ENCODE measurements at places on chromosomes 11 and 22. TPM values are rescaled to one million over a fixed set of nuclear protein-coding genes. Genes with fewer than 3 reads are reported as not detected.

DNA sequence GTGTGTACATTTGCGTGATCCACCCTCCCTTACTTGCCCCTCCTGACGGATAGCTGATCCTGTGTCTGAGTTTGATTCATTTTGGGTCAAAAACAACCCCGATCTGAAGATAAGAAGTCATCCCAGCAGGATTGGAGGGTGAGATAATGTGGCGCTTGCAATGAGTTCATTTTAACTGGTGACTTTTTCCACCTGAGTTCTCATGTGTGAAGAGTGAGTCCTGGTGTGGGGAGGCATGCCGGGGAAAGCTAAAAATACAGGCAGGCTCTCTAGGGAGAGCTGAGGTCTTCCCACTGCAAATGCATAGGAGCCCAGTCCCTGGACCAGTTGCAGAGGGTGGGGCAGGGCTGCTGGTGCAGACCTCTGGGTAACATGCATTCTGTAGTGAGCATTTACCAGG lies 35.7 kb upstream of the ELF5 start:
- DNase-seq = no peak

DNA sequence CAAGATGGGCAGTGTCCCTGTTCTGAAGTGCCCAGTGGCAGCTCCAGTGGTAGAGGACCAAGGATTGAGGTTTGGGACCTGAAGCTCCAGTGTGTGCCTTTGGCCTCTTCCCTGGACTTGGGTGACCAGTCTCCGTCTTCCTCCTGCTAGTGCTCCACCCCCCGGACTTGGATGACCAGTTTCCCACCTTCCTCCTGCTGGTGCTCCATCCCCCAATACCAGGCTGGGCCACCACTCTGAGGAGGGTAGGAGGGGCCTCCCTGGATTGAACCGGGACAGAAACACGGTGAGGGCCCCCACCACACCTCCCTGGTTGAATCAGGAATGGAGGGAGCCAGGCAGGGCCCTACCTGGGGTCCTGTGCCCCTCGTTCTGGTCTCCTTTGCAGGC lies 10.9 kb upstream of the NEAT1 start:
- DNase-seq = no peak

DNA sequence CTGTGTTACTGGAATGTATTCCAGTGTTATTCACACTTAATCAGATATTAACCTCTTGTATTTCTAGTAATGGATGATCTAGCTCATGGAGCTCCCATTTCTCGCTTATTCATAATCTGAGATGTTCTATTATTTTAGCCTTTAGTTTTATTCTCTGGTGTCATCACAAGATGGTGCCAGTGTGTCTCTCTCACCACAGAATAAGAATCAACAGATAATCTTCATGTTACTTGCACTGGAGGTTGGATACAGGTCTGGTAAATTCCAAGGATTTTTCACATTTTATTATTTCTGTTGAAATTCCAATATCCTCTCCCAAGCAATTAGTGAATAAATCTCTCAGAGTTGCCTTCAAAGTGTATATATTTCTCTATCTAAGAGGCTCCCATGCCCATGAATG lies 74.6 kb downstream of the CASP12 start:
- DNase-seq = no peak

GRCh38 chr11:46295312-46296058 lies 18.0 kb downstream of the CREB3L1 start:
- DNase-seq = no peak

- DNase-seq = no peak
These were observed 1293.9 kb downstream of the JRKL start for GRCh38 chr11:97683733-97684132.

DNA sequence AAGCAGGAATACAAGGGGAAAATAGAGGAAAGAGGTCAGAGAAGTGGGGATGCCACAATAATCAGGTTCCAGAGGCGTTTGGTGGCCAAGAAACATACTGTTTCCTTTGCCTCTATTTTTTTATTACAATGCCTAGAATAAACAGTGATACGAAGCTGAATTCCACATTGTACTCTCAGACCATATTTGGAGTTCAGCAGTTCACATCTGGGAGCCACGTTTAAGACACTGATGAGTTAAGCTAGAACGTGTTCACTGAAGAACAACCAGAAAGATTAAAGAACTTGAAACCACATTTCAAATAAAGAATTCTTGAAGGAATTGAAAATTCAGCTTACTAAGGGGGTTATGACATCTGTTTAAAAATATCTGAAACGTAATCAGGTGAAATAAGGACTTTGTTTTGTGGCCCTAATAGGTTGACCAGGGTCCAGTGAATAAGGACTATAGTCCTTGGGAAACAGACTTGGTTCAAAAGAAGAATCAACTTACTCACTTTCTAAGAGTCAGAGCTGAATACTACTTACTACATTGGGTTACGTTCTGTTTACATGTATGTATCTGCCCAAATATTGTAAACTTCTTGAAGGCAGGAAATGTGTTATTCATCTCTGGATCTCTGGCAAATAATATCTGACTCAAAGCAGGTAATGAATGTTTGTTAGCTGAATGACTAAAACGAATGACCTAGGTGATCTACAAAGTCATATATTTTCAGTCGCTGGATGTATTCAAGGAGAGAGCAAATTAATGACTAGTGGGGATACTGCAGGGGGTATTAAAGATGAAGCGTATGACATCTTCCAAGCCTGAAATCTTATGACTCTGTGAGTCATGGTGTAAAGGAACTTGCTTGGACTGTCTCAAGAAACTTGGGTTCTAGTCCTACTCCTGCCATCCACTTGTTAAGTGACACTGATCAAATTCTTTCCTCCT lies 247.0 kb upstream of the NARS2 start:
- no peak for DNase-seq

DNA sequence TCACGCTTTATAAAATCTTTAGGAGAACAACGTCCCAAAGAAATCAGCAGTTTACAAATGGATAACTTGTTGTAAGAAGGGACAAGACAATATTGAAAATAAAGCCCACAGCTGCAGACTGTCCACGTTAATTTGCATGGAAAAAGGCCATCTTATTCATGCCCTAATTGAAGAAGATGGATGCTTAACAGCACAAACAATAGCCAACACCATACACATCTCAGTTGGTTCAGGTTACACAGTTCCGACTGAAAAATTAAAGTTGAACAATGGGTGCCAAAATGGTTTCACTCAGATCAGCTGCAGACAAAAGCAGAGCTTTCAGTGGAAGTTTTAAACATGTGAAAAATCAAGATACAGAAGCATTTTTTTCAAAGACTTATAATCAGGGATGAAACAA lies 314.2 kb downstream of the RAB38 start:
- no peak for DNase-seq

DNA sequence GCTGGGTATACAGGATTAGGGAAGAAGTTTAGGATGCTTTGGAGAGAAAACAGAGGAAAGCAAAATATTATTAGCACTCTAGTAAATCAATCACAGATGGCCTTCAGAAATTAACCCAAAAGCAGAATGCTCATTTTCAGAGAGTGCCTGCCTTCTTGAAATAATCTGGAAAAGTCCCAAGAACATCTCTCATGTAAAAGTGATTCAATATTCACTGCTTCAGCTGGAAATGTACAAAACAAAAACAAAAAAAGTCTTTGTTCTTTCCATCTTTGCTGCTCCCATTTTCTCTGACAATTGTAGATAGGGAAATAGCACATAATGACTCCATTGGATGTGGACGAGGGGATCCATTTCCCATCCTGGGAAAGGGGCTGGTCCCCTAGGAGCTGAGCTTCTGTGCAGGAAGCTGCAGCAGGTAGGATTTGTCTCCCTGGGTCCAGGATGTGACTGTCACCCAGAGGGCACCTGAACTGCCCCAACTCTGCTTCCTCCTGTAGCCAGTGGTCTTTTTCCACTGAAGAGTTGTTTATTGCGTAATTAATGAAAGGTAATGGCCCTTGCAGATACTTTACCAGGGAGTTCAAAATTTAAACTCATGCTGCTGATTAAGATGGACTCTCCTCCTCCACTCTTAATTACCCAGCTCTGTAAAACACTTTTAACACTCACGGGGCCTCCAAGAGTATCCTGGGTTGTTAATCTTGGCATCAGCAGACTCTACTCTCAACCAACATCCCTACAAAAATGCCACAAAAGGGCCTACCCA lies 57.9 kb downstream of the SC5D start:
- DNase-seq = no peak

GRCh38 chr11:2992234-2992996 lies at the start of gene NAP1L4:
Gene NAP1L4, minus strand, starts transcription at chr11:2992329. Its CDS starts 13,109 bp downstream, at chr11:2979220.
- DNase-seq = peak; percentile 89

DNA sequence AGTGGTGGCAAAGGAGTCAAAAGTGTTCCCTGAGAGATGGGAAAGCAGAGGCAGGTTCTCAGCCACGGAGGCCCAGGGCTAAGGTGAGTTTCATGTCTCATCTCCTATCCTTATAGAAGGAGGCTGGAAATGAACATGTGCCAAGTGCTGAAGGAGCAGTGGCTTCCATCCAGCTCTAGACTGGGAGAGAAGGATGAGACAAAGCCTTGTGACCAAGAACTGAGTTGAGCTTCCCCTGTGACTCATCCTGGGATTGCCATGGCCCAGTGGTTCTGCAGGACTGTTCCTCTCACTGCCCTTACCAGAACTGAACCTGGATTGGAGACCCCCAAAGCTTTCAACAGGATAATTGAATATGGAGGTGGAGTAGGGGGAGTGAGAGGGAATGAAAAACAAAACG lies 16.7 kb upstream of the OR9Q1 start:
- peak; percentile 50 for DNase-seq

- DNase-seq = no peak
These were observed 866 bp upstream of the SELENOO start for GRCh38 chr22:50199829-50200460.

GRCh38 chr11:30481330-30481729 lies 104.8 kb downstream of the MPPED2 start:
- DNase-seq = no peak

GRCh38 chr22:24434471-24435322 lies 7.3 kb downstream of the ADORA2A start:
- DNase-seq = no peak

DNA sequence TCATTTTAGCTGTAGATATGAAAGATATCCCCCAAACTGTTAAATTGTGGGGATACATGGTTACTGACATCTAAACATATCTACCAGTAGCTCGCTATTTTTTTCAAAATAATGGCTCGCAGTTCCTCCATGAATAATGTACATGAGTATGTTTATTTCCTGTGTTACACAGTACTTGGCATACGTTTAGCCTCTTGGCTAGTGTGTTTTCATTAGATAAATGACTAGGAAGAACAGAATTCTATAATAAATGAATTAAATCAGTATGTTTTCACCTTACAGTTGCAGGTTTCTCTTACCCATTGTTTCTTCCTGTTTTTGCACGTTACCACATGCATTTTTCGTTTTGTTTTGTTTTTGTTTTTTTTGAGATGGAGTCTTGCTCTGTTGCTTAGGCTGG lies 21.8 kb downstream of the RNF169 start:
- DNase-seq = peak; percentile 71

GRCh38 chr11:133901316-133901715 lies 55.5 kb downstream of the IGSF9B start:
- DNase-seq = no peak

DNA sequence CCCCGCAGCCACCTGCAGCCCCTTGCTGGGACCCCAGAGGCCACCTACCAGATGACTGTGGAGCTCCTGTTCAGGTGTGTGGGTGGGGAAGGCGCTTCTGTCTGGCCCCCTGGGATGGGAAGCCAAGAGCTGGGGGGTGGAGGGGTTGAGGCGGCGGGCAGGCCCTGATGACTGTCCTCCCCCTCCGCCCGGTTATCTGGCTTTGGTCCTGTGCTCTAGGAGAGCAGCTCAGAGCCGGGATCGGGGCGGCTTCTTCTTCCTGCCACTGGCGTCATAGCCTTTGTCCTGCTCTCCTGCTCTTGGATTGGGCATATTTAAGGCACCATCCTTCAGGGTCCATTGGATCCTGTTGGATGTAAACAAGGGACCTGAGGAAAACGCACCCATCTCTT lies 38.4 kb downstream of the TPCN2 start:
- no peak for DNase-seq

GRCh38 chr11:27524155-27524554 lies 17.6 kb upstream of the LIN7C start:
- no peak for DNase-seq

Gene HORMAD2
- total RNA-seq = not detected

Gene PAK1
- 5.0 TPM for total RNA-seq

Gene CSTPP1
- total RNA-seq = 15.4 TPM

Gene CHCHD10
- total RNA-seq = 11.3 TPM

Gene C22orf42
- not detected for total RNA-seq

Gene POLR3H
- 22.5 TPM for total RNA-seq

Gene SAA4
- total RNA-seq = not detected

Gene FKBP2
- total RNA-seq = 62.8 TPM

Gene KRTAP5-1
- total RNA-seq = not detected

Data from pulmonary artery endothelial cell (primary cell).